ENCODE measurements at places on chromosomes 1 and 21.

- DNase-seq: no peak
Measured at GRCh38 chr1:10515976-10516750, 41.4 kb downstream of the PEX14 start.

DNA sequence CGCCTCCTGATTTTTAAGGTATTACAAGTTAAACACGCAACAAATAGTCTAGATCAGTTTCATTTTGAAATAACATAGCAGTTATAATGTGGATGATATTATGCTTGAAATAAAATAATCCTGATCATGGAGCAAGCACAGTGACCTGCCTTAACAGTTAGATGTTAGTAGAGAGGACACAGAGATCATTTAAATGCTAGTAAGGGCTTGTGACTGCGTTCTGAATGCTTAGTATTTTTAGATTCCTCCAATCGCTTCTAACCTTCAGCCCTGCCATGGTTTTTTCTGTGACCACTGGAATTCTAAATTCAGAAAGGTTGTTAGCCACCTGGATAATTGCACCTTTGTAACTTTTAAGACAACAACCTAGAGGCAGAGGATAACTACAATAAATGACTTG, 46.4 kb downstream of the KIF26B start:
- no peak for DNase-seq

DNA sequence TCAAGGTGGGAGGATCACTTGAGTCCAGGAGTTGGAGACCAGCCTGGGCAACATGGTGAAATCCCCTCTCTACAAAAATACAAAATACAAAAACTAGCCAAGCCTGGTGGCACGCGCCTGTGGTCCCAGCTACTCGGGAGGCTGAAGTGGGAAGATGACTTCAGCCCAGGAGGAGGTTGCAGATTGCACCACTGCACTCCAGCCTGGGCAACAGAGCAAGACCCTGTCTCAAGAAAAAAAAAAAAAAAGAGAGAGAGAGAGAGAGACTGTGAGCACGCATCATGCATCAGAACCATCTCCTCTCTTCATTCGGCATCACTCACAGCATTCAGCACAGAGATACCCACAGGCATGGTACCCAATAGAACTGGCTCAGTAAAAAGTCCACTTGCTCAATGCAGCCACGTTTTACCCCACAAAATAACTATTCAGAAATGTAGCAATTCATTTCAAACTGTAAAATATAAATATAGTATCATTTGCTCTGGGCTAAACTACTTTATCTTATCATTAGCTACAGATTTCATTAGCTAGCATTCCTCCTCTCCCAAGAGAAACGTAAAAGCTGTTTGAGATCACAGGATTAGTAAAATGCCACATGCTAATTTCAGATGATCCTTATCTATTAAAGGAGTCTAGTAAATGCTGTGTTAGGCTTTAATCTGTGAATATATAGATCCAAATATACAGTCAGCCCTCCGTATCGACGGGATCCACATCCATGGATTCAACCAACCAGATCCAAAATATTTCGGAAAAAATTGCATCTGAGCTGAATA, 11.7 kb downstream of the LBR start:
- no peak for DNase-seq

DNA sequence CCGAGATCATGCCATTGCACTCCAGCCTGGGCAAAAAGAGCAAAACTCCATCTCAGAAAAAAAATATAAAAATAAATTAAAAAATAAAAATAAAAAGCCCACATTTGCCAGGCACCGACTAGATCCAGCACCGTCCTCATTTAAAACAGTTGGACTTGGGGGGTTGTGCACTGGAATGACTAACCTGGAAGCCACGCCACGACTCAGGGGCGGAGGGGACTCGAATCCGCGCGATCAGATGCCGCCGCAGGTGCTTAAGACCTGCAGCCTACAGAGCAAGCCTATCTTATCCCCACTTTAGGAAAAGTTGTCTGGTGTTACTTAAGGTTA, 38.5 kb downstream of the ZBTB8OS start:
- DNase-seq: no peak

GRCh38 chr1:217620814-217621213, 10.1 kb downstream of the GPATCH2 start:
- DNase-seq: no peak

DNA sequence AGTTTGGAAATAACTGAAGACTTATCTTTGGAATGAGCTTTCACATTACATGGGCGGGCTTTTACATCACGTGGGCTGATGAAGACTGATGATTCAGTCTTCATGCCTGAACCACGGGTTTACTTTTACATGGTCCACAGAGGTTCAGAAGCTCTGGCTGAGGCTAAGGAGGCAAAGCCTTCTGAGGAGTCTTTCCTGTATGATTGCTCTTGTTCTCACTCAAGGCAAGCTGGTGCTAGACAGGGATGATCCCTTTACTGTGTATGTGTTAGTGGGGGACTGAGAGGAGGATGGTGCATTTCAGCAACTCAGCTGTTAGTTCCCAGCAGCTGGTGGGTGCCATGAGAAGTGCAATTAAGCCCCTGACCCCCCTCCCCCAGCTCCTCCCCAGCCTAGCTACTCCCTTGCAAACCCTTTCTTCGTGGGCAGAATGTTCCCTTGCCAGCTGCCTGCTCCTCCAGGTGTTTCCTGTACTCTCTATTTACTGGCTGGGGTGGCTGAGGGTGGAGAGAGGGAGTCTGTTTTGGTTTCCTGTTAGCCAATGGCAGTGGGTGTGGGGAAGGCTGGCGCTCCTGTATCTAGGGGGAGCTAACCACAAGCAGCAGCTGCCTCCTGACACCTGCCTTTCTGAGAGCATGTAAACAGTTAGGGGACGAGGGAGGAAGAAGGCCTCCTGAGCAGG, 15.4 kb downstream of the BTG2 start:
- no peak for DNase-seq

- no peak for DNase-seq
Measured at GRCh38 chr21:43278766-43279577, 110.2 kb downstream of the CRYAA start.

GRCh38 chr1:198352975-198353695, 187.3 kb downstream of the ATP6V1G3 start:
- DNase-seq: no peak

All from activated naive CD4-positive, alpha-beta T cell treated with anti-CD3 and anti-CD28 coated beads, Interleukin-2, amount 50 U/mL, for 16 hours (primary cell).